ENCODE measurements at places on chromosomes 6 and 20.
A peak's percentile ranks its signal among the peaks of the same experiment; 100 is the strongest.

DNA sequence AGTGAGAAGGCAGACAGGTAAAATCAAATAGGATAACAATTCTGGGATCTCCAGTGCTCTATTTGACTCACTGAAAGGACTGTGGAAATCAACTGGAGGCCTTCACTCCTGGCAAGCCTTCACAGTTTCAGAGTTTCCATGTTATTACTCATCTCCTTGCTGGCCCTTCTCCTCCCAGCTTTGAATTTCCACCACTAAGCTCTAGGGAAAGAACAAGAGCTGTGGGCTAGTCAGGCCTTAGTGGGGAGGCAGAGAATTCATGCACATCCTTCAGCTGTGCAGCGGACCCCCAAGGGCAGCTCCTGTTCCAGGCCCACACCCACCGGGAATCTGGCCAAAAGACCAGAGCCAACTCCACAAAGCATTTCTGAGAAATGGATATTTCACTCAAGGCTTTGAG lies 26.0 kb downstream of the MYLIP start:
- DNase-seq: peak; percentile 67

GRCh38 chr6:159983641-159984080 lies 14.8 kb downstream of the IGF2R start:
- DNase-seq: peak; percentile 32

- no peak for DNase-seq
These were observed 29.5 kb upstream of the IFNGR1 start for GRCh38 chr6:137248702-137249101.

DNA sequence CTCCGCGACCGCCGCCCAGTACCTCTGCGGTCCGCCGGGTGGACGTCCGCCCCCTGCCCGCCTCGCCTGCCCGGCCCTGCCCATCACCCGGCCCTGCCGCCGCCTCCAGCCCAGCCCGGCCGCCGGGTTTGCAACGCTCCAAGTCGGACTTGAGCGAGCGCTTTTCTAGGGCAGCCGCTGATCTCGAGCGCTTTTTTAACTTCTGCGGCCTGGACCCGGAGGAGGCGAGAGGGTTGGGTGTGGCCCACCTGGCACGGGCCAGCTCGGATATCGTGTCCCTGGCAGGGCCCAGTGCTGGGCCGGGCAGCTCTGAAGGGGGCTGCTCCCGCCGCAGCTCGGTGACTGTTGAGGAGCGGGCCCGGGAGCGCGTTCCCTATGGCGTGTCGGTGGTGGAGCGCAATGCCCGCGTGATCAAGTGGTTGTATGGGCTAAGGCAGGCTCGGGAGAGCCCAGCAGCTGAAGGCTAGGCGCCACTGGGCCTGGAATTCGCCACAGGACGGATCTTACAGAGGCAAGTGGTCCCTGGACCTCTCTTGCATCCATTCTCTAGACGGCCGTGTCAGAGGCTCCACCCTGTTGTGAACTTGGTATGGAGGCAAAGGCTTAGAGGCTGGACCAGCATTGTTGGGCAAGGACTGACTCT lies 11.8 kb downstream of the FAM110A start:
- no peak for DNase-seq

DNA sequence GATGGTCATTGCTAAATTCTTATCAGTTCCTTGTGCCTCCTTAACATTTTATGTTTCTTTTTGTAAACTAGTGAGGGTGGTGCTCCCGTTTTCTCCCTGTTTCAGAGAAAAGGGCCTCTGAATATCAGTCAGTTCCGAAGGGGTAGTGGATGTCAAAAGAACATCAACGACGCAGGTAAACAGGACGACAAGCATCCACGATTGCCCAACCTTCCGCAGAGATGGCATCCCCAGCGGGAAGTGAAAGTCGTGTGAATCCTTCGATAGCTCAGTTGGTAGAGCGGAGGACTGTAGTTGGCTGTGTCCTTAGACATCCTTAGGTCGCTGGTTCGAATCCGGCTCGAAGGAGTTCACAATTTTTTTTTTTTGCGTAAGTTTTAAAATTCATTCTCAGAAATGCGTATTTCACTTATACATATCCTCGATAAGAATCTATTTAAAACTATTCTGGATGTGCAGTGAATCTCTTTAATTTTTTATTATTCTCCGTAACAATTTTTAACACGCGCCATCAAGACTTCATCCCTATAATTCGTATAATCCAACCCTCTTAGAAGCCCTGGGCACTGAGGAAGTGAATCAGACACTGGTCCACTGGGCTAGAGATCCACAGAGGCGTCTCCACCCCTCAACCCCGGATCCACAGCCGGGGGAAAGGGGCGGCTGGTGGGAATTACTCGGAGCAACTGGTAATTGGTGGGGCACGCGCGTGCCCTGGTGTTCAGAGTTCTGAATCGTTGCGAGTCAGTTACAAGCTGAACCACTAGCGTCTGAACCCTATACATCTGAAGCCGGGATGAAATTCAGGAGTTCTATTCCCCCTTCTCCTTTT lies 27.9 kb upstream of the ABT1 start:
- peak; percentile 88 for DNase-seq

DNA sequence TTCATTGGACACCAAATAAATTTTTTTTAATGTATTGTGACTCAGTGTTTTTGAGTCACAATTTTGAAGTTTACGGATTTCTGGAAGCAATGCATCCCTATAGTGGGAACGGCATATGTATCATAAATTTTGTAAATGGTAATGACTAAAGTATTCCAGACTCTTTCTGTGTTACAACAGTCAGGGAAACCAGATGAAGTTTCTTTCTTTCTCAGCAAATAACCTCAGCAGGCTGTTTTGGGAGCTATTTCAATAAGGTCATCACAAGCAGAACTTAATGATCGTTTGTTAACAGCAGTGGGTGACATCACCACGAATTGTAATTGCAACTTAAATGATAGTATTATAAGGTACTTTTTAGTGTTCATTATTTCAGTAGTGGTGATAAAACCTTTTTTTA lies 52.0 kb downstream of the HIVEP1 start:
- no peak for DNase-seq

DNA sequence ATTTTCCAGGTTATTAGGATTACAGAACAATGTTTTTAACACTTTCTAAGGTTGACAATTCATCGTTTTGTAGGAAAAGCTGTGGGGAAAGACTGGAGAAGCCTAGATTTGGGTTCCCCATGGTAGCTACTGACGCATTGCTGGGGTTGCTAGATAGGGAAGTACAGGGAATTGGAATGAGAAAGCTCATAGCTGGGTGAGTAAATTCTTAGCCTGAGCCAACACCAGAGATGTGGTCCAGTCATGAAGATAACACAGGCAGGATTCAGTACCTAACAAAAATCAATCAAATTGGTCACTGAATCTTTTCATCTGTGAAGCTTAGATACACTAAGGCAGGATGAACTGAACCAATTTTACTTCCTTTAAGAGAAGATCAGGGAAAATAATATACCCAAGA lies 35.7 kb downstream of the RIN2 start:
- DNase-seq: no peak

GRCh38 chr6:5592886-5593519 lies 331.7 kb downstream of the FARS2 start:
- DNase-seq: no peak

DNA sequence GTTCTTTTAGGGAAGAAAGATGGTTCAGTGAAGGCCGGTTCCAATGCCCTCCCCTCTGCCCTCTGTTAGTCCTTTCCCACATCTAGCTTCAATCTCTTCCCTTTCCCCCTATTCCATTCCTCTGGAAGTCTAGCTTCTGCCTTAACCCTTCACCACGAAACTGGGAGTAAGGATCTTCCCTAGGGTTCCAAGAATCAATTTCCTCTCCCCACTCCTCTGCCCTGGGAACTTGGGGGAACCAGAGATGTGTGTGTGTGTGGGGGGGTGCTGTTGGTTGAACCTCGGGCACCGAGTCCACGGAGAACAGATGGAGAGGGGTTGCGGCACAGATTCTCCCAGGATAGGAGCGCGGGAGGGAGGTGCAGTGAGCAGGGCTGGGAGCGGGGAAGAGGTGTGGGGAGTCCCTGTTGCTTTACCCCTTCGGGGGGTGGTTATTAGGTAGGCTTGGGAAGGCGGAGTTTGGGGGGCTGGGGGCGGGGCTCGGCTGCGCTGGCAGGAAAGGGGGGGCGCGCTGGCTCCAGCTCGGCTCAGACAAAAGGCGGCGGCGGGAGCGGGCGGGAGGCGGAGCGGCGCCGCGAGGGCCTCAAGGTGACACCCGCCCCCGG lies at the start of gene TMEM151B:
TMEM151B (plus strand) TSS at position 530 of the 605 bp plus-strand sequence. CDS start 293 bp downstream, outside the sequence.
- DNase-seq: no peak

GRCh38 chr6:73577676-73578075 lies 56.8 kb upstream of the EEF1A1 start:
- no peak for DNase-seq

DNA sequence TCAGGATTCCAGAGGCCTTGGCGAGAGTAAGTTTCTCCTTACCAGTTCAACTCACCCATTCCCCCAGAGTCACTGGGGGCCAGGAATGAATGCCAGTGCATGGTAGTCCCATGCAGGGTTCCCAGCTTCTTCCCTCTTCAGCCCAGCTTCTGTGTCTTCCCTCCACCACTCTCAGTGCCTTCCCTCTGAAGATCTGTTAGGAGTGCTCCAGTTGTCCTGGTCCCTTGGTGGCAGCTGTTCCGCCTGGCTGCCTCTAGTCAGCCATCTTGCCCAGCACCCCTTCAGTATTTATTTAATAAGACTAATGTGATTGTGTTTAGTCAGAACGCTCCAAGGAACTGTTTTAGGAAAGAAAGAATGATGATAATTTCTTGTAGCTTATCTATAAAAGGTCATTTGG lies 23.1 kb downstream of the FIG4 start:
- no peak for DNase-seq

DNA sequence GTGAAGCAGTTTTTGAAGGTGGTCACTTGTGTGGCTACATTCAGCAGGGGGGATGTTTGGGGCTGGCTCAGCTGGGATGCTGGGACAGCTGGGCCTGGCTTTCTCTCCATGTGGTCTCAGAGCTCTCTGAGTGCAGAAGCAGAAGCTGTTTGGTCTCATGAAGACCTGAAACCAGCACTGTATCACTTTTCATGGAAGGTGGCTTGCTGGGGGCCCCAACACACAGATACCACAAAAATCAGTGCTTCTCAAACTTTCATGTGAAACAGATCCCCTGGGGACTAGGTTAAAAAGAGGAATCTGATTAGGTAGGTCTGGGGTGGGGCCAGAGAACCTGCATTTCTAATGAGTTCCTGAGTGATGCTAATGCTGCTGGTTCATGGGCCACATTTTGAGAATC lies 347.3 kb downstream of the DHX35 start:
- no peak for DNase-seq

GRCh38 chr6:157326979-157327378 lies 3.7 kb upstream of the TMEM242 start:
- DNase-seq: peak; percentile 10

- DNase-seq: no peak
These were observed 185.2 kb upstream of the FLRT3 start for GRCh38 chr20:14522595-14522994.

DNA sequence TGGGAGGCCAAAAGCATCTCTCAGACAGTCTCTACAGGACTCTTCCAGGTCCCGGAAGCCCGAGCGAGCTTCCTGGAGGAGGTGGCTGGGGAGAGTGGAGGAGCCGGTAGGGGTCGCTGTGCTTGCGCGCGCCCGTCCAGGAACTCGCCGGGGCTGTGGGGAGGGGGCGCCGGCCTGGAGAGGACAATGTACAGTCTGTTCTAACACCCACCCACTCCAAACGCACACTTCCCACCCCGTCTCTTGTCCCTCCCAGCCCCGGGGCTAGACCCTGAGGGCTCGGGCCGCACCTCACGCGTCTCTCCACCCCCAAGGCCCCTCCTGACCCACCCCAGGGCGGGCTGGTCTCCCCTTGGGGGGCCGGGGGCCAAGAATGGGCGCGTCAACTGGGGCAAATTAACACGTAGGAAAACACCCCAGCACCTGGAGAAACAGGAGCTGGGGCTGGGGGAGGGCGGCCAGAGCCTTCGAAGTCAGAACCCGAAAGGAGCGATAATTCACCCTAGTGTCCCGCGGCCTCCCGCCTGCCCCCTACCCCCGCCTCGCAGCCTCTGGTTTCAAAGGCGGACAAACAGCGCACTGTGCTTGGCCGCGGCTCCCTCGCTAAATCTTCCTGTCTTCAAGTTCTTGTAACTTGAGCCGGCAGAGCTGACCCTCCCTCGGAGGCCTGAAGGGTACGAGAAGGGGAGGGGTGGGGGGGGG lies 103.2 kb upstream of the FOXP4 start:
- no peak for DNase-seq

DNA sequence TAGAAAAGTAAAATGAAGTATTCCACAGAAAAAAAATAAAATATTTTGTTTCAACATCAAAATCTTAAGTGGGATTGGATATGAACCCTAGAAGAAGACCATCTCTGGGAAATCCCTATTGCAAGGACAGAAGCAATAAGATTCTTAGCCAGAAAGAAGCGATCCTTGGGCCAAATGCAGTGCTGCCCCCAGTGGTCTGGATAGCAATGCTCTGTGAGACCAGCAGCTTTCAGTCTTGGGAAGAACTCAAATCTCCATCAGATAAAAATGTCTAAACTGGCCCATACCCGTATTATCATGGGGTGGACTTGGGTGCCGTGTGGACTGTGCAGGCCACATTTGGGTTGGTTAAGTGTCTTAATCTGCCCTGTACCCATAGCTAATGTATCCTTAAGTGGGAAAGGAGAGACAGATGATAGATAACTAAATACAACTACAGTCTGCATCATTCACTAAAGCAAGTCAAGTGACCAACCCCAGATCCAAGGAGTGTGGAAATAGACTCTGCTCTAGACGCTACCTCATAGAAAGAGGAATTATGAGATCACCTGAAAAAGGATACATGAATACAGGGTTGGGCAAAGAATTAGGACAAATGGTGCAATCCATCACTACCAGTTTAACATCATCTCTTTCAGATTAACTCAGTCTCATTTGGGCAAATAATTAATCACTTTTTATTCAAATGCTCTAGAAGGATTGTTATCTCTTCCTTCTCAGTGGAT lies 38.9 kb upstream of the SNAP25 start:
- peak; percentile 51 for DNase-seq

DNA sequence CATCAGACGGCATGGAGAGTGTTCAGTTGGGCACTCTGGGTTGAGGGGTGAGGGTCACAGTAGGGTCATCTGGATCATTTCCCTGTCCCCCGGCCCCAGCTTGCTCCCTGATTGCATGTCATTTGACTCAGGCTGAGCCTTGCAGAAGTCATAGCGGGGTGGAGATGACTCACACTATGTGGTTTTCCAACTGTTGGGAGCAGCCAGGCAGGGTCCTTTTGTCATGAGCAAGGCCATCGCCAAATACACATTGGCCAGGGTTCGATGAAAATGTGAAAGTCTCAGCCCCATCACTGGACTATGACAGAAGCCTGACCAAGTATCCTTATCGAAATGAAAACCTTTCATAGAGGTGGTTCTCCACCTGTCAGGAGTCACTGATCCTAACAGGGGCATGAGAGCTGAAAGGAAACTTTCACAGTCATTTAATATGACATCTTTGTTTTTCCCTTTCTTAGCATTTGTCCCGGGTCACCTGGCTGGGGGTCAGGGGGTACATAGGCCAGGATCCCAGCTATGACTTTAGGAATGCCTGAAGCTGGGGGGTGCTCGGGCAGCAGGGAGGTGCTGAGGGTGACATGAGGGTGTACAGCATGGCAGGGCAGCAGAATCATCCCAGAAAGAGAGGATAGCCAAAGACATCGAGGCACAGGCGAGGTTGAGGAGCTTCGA lies 70.2 kb upstream of the CD93 start:
- peak; percentile 96 for DNase-seq
